ENCODE measurements at places on chromosomes 5 and 9.

DNA sequence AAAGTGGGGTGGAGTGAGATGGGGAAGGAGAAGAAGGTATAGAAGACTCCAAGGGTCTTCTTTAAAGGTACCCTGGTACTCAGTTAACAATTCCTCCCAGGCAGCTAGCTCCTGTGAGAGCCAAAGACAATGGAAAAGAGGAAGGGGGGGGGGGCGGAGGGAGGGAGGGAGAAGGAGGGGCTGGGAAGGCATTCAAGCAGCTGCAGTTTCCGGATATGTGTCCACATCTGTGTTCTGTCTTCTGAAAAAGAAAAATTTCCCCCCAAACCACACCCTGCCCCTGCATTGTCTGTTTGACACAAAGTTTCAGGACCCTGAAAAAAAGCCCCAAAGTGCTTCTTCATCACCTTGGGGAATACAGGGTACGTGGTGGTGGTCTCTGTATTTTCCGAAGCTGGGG is 11.1 kb downstream of the SPRY4 start:
- DNase-seq: no peak

DNA sequence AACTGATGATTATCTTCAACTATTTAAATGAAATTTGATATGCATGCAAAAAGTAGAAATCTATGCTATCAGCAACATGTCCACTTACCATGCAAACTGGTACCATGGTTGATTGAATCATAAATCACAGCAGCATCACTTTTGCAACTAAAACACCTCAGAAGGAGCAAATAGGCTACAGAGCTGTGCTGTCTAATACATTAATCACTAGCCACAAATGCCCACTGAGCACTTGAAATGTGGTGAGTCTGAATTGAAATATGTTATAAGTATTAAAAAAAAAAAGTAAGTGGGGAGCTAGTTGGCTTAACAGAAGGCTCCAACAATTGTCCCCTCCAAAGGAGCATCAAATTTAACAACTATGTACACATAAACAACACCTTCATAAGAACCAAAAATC is 112.5 kb downstream of the FAM114A2 start:
- peak; percentile 45 for DNase-seq

GRCh38 chr5:218457-219291 is 554 bp downstream of the SDHA start:
- peak; percentile 47 for DNase-seq

DNA sequence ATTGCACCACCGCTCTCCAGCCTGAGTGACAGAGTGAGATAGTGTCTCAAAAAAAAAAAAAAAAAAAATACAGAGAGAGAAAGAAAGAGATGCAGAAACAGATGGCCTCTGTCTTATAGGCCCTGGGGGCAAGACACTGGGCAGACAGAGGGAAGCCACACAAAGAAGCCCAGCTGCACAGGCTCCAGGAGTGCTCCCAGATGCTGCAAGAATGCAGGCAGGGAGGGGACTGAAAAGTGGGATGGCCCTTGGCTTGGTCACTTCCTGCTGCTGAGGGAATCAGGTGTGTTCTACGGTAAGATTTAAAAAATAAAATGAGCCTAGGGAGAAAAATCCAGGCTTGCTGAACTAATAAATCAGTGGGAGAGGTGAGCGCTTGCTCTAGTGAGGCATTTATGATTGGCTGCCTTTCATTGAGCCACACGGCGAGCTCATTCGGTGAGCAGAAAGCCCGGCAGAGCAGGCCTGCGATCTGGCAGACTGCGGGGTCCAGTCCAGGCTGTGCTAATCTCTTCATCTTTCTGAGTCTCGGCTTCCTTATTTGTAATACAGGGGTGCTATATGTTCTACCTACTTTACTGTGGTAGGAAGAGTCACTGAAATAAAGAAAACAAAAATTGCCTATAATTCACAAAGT is 80.6 kb downstream of the RAD23B start:
- DNase-seq: peak; percentile 56

DNA sequence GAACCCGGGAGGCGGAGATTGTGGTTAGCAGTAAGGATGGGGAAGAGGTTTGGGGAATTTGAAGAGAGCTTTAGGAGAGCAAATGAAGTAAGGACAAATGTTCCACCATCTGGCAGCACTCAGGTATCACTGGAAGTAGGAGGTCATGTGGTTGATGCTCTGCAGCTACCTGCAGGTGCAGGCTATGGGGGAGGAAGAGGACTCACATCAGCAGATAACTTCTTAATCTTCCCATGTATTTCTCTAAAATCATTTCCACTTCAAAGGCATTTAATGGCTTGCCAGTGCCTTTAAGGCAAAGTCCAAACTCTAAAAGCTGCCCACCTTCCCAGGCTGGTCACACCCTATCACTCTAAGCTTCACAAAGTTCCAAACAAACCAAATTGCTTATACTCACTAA is 8.1 kb upstream of the HAVCR1 start:
- no peak for DNase-seq

- DNase-seq: peak; percentile 95
Measured at GRCh38 chr9:124342776-124343485, 72.3 kb downstream of the PSMB7 start.

DNA sequence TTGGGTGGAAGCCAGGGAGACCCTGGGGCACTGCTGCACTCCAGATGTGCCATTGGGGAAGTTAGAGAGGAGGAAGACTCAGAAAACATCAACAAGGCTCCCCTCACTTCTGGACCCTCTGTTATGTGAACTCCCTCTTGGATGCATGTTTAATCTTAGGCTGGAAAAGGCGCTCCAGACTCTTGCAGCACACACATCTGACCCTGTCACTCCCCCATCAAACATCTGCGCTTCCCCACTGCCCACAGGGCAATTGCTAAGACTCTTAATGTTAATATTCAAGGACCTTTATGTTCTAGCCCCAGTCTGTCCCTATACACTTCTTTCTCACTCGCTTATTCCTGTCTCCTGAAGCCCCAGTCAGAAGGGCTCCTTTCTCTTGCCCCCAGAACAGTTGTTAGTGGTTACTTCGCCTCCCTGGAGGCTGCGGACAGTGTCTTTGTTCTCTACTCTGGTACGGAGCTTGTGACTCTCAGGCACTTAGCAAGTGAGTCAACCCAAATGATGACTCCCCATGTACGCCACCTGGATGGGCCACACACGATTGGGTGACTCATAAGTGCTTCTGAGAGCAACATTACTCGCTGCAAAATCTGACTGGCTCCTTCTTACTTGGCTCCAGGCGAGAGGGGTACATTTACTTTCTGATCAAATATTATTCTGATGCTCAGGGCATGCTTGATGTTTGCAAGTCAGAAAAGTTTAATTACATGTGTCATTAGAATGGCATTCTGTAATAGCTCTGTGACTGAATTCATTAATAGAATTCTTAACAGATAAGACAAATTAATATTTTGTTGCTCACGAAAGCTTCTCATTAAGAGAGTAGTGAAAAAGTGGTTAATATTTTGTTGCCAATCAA is 193.6 kb downstream of the HSPA4 start:
- peak; percentile 86 for DNase-seq

GRCh38 chr5:150700246-150700593 is 642 bp downstream of the RBM22 start:
- no peak for DNase-seq

GRCh38 chr5:99314721-99315120 is 385.9 kb upstream of the CHD1 start:
- DNase-seq: no peak

DNA sequence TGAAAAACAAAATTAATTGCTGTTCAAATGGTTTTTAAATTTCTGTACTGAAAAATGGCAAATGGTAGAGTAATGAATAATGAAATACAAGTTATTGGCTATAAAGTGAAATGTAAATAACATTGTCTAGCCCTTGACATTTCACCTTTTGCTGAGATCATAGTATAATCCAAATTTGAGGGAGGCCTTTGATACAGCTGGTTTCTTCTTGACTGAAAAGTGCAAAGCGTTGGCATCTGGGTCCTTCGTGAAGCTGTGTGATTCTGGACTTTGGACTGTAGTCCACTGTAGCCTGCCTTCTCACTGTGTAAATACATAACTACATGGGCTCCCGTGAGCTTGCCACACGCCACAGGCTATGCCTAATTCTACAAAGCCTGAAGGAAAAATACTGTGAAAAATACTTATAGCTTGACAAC is 52.3 kb downstream of the ARHGEF28 start:
- DNase-seq: no peak

GRCh38 chr9:19665146-19665863 is 123.5 kb downstream of the SLC24A2 start:
- DNase-seq: no peak

DNA sequence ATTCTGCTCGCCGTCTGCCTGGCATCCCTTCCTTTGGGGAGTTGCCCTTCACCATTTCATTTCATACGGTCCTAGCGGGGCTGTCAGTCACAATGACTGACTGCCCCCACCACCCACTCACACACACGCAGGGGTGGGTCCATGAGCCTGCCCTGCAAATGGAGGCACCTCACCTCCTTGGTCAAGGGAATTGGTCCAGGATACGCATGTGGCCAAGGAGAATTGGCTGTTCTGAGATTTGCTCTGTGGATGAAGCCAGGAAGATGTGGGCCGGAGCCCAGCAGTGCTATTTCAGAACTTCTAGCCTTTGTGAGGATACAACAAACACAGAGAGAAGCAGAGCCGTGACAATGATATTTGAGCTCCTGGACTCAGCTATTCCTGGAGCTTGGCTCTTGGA is 17.0 kb downstream of the C1QTNF2 start:
- no peak for DNase-seq

DNA sequence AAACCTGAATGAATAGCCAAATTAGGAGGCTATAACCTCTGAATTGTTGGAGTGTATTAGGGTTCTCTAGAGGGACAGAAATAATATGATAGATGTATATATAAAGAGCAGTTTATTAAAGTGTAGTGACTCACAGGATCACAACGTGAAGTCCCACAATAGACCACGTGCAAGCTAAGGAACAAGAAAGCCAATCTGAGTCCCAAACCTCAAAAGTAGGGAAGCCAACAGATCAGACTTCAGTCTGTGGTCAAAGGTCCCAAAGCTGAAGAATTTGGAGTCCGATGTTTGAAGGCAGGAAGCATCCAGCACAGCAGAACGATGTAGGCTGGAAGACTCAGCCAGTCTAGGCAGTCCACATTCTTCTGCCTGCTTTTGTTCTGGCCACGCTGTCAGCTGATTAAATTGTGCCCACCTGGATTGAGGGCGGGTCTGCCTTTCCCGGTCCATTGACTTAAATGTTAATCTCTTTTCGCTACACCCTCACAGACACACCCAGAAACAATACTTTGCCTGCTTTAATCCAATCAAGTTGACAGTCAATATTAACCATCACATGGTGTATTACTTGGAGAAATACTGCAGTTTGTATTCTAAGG is 550.6 kb downstream of the CDH10 start:
- DNase-seq: no peak

DNA sequence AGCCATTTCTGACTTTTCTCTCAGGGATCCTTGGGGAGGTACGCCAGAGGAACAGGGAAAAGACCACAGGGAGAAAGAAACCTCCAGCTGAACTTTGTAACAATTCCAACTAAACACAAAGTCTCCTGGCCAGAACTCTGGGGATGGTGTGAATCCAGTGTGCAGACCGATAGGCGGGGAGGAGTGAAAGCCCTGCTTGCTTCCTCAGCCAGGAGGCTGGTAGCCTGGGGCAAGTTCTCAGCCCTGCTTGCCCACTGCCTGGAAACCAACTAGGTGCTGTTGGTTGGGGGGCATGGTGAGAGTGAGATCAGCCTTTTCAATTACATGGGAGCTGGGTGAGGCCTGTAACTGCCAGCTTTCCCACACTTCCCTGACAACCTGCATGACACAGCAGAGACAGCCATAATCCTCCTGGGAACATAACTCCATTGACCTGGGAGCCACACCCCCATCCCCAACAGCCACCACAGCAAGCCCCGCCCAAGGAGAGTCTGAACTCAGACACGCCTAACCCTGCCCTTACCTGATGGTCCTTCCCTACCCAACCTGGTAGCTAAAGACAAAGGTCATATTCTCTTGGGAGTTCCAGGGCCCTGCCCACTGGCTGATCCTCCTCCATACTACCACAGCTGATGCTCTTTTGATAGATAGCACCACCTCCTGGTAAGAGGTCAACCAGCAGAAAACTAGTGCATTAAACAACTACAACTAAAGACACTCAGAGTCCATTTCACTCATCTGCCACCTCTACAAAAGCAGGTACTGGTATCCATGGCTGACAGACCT is 100.1 kb upstream of the TNFAIP8 start:
- peak; percentile 29 for DNase-seq

GRCh38 chr9:107137495-107138202 is 145.4 kb upstream of the RAD23B start:
- DNase-seq: peak; percentile 44

GRCh38 chr5:52800394-52801213 is 12.9 kb downstream of the ITGA1 start:
- peak; percentile 81 for DNase-seq

DNA sequence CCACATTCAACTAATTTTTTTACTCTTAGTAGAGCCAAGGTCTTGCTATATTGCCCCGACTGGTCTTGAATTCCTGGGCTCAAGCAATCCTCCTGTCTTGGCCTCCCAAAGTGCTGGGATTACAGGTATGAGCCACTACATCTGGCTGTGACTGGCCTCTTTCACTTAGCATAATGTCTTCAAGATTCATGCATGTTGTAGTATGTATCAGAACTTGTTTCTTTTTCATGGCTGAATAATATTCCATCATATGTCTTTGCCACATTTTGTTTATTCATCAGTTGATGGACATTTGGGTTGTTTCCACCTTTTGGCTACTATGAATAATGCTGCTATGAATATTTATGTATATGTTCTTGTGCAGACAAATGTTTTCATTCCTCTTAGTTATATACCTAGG is 12.8 kb upstream of the WHRN start:
- DNase-seq: no peak

DNA sequence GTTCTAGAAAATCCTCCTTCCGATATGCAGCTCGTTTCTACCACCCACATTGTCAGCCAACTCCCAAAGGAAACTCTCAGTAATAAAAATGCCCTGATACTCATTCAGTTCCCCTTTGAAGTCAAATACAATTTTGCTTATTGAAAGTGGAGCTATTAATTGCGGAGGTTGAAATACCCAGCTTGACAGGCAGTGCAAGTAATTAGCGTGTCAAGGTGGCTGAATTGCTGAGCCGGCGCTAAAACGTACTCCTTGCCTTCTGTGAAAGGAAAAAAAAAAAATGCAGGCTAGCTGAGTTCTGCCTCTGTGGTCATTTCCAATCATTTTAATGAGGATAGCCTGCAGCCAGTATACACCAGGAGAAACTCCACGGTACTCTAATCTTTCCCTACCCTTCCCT is 165.5 kb downstream of the RORB start:
- no peak for DNase-seq

All from EL (cell line).